ENCODE measurements at places on chromosomes 3 and 15. TPM values are rescaled to one million over a fixed set of nuclear protein-coding genes. Genes with fewer than 3 reads are reported as not detected.

DNA sequence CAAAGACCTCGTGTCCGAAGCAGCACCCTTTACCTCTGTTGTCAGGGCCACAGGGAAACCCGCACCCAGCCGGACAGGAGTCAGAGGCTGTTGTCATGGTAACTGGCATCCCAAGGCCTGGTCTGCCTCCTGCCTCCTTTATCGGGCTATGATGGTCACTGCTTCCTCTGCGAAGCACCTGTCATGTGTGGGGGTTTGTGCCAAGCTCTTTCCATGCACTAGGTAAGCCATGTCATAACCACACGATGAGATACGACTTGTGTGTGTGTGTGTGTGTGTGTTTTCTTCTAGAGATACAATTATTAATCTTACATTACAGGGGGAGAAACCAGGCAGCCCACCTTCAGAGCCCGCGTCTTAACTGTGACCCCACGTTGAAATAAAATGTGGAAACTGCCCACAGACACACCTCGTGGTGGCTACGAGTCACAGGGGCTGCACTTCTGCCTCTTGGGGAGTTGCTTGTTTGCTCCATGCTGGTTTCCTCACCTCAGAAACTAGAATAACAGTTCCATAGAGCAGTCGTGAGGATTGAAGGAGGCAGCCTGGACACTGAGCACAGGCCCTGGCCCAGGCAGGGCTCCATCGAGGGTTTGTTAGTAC, 18.0 kb downstream of the ZDHHC19 start:
- H3K36me3 ChIP-seq: no peaks in the 10 kb centered on the region
- peaks cover 11% of the 10 kb centered on the region for H3K4me1 ChIP-seq
- no peak for DNase-seq
- no peaks in the 10 kb centered on the region for H3K27me3 ChIP-seq
- no peak overlapping the region for H3K27ac ChIP-seq

GRCh38 chr3:14899993-14900618, 47.3 kb upstream of the NR2C2 start:
- no peak overlapping the region for H3K27ac ChIP-seq
- no peaks in the 10 kb centered on the region for H3K4me1 ChIP-seq
- H3K36me3 ChIP-seq: no peaks in the 10 kb centered on the region
- DNase-seq: no peak
- peaks cover 3% of the 10 kb centered on the region for H3K27me3 ChIP-seq

DNA sequence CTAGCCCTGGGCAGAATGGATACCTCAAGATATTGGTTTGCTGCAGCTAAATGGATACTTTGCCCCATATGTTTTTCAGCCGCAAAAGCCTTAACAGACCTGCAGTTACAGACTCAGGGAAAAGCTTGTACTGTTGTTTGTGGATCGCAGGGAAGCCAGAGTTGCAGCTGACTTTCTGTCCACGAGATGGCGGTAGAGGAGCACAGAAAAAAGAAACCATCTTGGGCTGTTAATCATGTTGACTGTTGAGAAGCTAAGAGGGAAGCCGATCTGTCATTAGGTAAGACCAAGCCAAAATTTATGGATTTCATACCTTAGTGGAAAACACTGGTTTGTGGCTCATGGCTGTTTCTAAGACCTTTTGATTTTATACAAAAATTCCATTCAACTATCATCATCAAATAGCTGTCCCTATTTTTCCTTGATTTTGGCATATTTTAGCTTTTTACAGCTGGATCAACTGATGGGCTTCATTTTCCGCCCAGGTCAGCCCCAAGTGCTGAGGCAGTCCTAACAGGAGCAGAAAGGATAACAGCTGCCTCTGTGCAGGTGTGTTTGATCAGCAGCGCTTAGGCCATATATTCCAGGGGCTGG, 205.7 kb upstream of the ZPLD1 start:
- H3K27me3 ChIP-seq: no peaks in the 10 kb centered on the region
- H3K4me3 ChIP-seq: no peak overlapping the region
- H3K36me3 ChIP-seq: no peaks in the 10 kb centered on the region

- DNase-seq: no peak
- no peak overlapping the region for H3K27ac ChIP-seq
- H3K36me3 ChIP-seq: no peaks in the 10 kb centered on the region
- H3K27me3 ChIP-seq: no peaks in the 10 kb centered on the region
Observed at GRCh38 chr3:14568269-14568668, 28.1 kb upstream of the GRIP2 start.

GRCh38 chr3:126781889-126782491, 78.0 kb downstream of the CHCHD6 start:
- no peaks in the 10 kb centered on the region for H3K4me1 ChIP-seq
- H3K4me3 ChIP-seq: no peak overlapping the region
- no peaks in the 10 kb centered on the region for H3K27me3 ChIP-seq
- no peak for DNase-seq

Gene SGO1
- 14.8 TPM for total RNA-seq

DNA sequence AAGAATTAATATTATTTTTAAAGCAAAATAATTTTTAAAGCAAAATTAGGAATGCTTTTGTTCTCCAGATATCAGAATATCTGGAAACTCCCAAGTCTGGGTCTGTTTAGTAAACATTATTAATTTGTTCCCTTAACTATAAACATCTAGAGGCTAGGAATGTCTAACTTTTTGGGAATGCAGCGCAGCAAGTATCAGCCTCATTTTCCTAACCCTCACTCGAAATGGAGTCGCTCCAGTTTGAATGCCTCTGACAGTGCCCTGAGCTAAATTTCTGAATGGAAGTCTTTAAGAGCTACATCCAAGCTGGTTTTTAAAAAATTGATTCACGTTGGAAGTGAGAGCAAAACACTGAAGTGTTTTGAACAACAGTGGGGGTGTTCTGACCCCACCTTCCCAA, 74.4 kb upstream of the WNT7A start:
- H3K27ac ChIP-seq: no peak overlapping the region
- no peaks in the 10 kb centered on the region for H3K36me3 ChIP-seq
- H3K4me1 ChIP-seq: no peaks in the 10 kb centered on the region
- DNase-seq: no peak

Gene SLC12A8
- 7.0 TPM for total RNA-seq

All from Panc1 (cell line).